Ammon's horn (tissue), 1 donor: ENCODE measurements at places on chromosomes 7 and 10.

DNA sequence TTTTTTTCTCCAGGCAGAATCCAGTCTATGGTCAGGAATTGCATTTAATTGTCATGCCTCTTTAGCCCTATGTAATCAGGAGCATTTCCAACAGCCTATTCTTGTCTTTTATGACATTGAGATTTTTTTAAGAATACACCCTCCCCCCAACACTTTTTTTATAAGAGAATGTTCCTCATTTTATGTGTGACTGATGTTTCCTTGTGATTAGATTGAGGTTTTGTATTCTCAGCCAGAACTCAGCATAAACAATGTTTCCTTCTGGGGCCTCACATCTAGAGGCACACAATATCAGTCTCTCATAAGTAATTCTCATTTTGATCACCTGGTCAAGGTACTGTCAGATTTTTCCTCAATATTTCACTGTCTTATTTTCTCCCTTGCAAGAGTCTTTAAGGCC is 193.4 kb upstream of the PDE1C start:
- DNase-seq = no peak

DNA sequence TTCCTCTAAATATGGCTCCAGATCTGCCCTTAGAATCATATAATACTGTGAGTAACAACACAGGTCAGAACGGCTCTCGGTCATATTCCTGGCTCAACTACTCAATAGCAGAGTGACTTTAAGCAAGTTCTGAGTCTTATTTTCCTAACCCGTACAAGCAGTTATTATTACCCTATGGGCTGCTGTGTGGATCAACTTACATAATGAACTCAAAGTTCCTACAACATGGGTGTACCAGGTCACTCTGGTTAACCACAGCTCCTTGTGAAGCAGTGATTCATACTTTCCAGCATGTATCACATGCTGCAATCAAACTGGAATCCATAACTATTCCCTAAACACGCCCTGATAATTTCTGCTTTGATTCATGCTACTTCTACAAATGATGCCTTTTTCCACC is 107.3 kb downstream of the LRRN3 start:
- no peak for DNase-seq

GRCh38 chr10:32373031-32373430 is 26.1 kb upstream of the EPC1 start:
- no peak for DNase-seq

- no peak for DNase-seq
These were observed 150.4 kb downstream of the PDE1C start for GRCh38 chr7:31919678-31920369.

- no peak for DNase-seq
These were observed 817.9 kb downstream of the DNAJB9 start for GRCh38 chr7:109387530-109387929.

GRCh38 chr7:94591176-94591575 is 64.8 kb downstream of the SGCE start:
- DNase-seq = no peak

GRCh38 chr7:108189733-108190388 is 59.7 kb upstream of the LAMB4 start:
- no peak for DNase-seq

DNA sequence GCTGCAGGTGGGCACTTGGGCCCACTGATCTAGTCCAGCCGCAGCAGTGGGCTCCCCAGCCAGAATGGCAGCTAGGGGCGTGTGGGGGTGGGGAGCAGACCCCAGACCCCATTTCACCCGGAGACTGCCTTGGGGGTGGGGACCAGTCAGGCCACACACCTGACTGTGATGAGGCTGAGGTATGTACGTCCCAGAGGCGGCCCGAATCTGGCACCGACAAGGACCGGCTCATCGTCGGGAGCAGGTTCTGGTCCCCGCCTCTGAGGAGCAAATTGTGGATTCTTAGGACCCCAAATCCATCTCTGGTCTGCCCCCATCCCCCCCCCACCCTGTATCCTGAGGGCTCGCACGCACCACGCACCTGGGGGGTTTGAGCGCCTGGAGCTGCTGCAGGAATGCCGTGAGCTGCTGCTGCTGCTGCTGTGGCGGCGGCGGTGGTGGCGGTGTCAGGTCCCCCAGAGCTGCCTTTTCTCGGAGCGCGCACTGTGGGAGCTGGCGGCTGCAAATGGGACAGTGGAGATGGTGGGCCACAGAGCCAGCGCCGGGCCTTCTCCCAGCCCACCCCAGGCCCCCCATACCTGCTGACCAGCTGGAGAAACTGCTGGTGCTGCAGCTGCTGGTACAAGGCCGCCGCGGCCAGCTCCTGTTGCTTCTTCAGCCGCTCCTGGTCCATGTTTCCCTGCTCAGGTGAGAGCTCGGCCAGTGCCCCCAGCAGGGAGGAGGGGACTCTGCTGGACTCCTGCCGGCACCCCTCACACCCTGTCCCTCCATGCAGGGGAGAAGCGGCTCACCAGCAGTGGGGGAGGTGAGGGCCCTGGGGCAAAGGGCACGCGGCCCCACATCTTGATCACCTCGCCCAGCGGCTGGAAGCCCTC is 10.2 kb downstream of the GIGYF1 start:
- no peak for DNase-seq

- DNase-seq = no peak
These were observed 1.5 kb downstream of the FAM13C start for GRCh38 chr10:59360605-59361405.

DNA sequence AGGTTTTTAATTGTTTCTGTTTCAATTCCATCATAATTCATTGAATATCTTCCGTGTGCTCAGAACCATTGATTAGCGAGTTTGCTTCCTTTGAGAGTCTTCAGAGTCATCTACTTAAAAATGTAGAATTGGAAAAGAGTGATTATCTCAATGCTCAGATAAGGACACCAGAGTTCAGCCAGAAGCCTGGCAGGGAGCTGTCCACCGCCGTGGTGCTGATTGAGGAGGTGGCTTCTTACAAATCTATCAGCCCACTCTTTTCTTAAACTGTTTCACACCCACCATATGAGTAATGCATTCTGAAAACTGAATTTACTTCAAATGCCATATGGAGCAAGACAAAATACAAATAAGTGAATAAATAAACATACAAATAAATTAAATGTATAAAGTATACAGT is 79.3 kb downstream of the INSYN2A start:
- peak; percentile 18 for DNase-seq

DNA sequence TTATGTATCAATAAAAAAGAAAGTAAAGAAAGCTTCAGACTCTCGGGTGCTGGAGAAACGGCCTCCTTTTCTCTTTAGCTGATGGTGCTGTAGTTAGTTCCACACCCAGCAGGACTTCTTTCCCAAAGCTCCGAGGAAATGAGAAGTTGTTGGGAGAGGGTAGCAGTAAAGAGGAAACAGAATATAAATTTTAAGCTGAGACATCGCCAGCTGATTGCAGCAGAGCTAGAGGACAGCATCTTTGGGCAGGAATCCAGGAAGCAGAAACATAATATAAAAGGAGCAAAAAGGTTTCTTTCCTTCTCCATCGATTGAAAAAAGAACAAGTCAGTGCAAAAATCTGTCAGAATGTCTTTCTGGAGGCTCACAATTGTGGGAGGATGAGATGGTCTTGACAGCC is 616.9 kb upstream of the FOXK1 start:
- DNase-seq = peak; percentile 22

DNA sequence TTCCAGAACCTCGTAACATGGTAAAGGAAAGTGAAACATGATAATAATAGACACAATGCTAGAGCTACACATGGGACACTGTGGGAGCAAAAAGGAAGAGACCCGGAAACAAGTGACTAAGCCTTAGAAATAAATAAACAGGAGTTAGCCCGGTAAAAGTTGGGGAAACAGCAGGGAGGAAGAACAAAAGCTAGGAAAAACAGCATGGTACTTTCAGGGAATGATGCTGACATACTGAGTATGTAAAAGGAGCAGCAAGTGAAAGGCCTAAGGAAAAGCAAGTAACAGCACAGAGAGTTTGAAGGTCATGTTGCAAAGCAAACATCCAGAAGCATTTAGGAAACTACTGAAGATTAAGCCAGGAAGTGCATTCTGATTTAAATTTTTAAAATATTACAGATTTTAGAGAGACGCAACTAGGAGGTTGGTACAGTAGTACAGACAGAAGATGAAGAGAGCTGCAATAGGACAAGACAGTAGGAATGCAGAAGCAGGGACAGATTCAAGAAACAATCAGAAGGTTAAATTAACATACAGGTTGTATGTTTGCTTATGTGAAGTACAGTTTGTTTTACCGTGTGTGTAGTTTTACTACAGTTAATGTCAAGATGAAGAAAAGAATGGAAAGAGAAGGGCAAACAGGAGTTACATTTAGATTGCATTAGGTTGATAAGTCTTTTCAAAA is 63.7 kb downstream of the ARHGAP12 start:
- peak; percentile 9 for DNase-seq

DNA sequence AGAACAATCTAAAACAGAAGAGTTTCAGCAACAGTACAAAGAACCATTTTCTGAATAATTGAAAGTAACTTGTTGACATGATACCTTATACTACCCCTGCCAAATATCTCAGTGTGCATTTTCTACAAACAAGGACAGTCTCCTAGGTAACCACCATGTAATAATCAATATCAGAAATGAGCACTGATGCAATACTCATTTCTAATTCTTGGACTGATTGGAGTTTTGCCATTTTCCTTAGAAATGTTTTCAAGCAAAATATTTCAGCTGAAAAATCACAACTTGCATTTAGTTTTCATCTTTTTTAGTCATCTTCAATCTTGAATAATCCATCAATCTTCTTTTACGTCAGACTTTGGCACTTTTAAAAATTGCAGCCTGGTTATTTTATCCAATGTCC is 420.2 kb downstream of the CDC14C start:
- DNase-seq = no peak

- DNase-seq = no peak
These were observed 133.8 kb upstream of the HDAC9 start for GRCh38 chr7:18361756-18362155.

GRCh38 chr7:68613405-68613804 is 984.9 kb upstream of the AUTS2 start:
- DNase-seq = no peak

DNA sequence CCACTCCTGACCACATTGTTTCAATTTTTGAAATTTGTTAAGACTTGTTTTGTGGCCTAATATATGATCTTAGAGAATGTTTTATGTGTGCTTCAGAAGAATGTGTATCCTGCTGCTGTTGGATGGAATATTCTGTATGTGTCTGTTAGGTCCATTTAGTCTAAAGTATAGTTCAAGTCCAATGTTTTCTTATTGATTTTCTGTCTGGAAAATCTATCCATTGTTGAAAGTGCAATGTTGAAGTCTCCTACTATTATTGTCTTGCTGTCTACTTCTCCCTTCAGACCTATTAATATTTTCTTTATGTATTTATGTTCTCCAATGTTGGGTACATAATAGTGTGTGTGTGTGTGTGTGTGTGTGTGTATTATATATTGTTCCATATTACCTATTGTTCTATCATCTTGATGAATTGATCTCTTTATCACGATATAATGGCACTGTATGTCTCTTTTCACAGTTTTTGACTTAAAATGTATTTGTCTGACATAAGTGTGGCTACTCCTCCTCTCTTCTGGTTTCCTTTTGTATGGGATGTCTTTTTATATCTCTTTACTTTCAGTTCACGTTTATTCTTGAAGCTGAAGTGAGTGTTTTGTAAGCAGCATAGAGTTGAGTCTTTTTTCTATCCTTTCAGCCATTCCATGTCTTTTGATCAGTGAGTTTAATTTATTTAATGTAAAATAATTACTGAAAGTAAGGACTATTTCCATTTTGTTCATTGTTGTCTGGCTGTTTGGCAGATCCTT is 61.3 kb downstream of the AKR1D1 start:
- no peak for DNase-seq

DNA sequence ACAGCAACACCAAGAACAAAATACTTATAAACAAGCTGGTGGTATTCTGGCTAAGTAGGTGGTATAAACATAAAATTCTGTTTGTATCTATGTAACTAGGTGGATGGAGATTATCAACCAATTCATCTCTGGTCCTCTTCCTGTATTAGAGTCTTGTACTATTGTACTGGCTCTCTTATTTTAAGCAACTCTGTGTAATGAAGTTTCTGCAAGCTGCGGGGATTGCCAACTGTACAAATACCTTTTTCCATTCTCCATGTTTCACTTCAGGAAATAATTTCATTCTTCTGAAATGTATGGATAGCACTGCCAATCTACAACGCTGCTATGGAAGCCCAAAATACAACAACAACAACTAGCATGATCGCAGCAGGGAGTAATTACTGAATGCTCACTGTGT is 44.8 kb downstream of the JAZF1 start:
- DNase-seq = no peak
